ENCODE measurements at places on chromosomes 1 and 21. TPM values are rescaled to one million over a fixed set of nuclear protein-coding genes. Genes with fewer than 3 reads are reported as not detected.

Gene IL19
- polyA plus RNA-seq = not detected

Gene OR2L2
- 0.03 TPM for polyA plus RNA-seq

Gene WDR64
- not detected for polyA plus RNA-seq

Gene MECR
- polyA plus RNA-seq = 38.3 TPM

Gene FAM3B
- not detected for polyA plus RNA-seq

Gene HEYL
- not detected for polyA plus RNA-seq

- H3K36me3 ChIP-seq = no peaks in the 10 kb centered on the region
- no peak overlapping the region for H3K4me3 ChIP-seq
- H3K27me3 ChIP-seq = no peaks in the 10 kb centered on the region
- DNase-seq = no peak
Observed at GRCh38 chr1:224770336-224770693, 154.2 kb downstream of the CNIH3 start.

DNA sequence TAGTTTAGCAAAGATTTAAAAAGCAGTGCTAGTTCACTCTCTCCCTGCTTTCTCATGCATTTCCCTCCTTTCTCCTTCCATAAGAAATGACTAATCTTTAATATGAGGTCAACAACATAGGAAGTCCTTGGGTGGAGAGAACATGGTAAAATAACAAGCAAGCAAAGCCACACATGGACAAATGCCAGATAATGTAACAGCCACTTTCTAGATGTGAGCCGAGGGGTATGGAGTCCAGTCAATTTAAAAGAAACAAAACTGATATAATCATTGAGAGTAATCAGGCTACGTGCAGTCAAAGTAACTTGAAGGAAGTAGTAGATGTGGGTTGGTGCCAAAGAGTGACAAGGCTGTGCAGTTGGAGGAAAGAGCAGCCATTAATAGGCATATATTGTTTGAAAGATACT lies 69.6 kb downstream of the DUSP10 start:
- H3K27me3 ChIP-seq = no peaks in the 10 kb centered on the region
- no peaks in the 10 kb centered on the region for H3K4me1 ChIP-seq
- no peaks in the 10 kb centered on the region for H3K36me3 ChIP-seq
- no peak for DNase-seq
- no peak overlapping the region for H3K4me3 ChIP-seq

- H3K4me3 ChIP-seq = no peak overlapping the region
- H3K27me3 ChIP-seq = no peaks in the 10 kb centered on the region
- H3K27ac ChIP-seq = no peak overlapping the region
- DNase-seq = no peak
Observed at GRCh38 chr21:28932717-28933116, 60.0 kb downstream of the LTN1 start.

- H3K4me1 ChIP-seq = peaks cover 15% of the 10 kb centered on the region
- H3K36me3 ChIP-seq = no peaks in the 10 kb centered on the region
- no peaks in the 10 kb centered on the region for H3K27me3 ChIP-seq
- H3K27ac ChIP-seq = peak within 1 kb of the TSS; percentile 45
Observed at GRCh38 chr1:233613252-233614172, at the start of gene KCNK1. KCNK1 (plus strand) TSS chr1:233614106; CDS start chr1:233614172, 66 bp downstream.

DNA sequence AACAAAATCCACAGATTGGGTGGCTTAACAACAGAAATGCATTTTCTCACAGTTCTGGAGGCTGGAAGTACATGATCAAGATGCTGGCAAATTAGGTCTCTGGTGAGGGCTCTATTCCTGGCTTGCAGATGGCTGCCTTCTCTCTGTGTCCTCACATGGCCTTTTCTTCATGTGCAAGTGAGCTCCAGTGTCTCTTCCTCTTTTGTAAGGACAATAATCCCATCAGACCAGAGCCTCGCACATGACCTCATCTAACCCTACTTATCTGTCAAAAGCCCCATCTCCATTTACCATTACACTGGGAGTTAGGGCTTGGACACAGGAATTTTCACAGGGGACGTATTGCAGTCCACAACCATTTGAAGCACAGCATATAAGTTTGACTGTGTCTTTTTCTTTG lies 181.6 kb downstream of the NEGR1 start:
- H3K27ac ChIP-seq = no peak overlapping the region
- no peaks in the 10 kb centered on the region for H3K36me3 ChIP-seq
- no peak overlapping the region for H3K4me3 ChIP-seq

DNA sequence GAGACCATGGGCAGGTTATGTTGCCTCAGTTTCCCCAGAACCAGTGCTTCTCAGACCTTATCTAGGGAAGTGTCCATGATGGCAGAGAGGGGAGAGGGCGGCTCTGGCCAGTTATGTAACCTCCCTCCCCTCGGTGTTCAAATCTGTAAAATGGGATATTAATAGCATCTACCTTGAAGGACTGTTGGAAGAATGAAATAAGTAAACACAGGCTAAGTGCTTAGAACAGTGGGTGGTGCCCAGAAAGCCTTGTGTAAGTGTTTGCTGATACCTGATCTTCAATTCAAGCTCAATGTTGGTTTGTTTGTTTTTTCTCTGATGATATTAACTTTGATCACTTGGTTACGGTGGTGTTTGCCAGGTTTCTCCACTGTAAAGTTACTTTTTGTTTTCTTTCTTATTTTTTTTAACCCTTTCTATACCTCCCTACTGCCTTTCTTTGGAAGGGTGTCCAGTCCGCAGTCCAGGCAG lies 34.9 kb downstream of the EPHA2 start:
- no peaks in the 10 kb centered on the region for H3K27me3 ChIP-seq
- no peak overlapping the region for H3K4me3 ChIP-seq
- H3K4me1 ChIP-seq = peaks cover 10% of the 10 kb centered on the region
- peaks cover 28% of the 10 kb centered on the region for H3K36me3 ChIP-seq

DNA sequence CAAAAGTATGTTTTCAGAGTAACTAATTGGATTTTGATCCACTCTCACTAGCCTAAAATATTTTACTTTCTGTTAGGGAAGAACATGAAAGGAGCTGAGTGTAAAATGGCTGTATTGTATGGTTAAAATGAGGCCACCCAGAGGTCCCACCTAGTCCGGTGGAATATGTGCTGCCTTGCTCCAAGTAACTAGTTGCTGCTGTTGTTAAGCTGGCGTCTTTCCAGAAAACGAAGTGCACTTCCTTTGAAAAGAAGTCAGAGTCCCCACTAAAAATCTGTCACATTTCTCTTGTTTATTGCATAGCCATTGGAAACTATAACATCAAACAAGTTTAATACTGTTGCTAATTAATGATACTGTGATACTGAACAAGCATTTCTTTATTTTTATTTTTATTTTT lies 3.2 kb downstream of the SLC25A33 start:
- no peak overlapping the region for H3K4me3 ChIP-seq
- peaks cover 7% of the 10 kb centered on the region for H3K4me1 ChIP-seq
- no peak overlapping the region for H3K27ac ChIP-seq

DNA sequence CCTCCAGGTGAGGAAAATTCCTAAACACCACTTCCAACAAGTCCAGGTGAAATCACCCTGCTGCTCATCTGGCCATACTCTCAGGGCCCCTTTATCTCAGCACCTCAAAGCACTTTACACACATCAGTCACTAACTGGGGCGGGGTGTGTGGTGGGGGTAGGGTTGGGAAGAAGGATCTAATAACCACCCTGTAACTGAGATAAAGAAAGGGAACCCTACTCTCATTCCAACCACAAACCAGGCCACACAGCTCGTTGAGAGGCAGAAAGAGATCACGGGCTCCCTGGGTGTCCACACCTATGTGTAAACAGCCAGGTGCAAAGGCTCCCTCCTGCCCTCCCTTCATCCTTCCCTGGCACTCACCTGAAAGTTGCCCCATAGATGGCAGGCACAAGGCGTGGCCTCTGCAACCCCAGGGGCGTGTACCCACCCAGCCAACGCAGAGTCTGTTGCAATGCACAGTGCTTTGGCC lies 20.4 kb downstream of the GPR161 start:
- peaks cover 4% of the 10 kb centered on the region for H3K4me1 ChIP-seq
- no peaks in the 10 kb centered on the region for H3K27me3 ChIP-seq
- H3K36me3 ChIP-seq = peaks cover 14% of the 10 kb centered on the region
- no peak overlapping the region for H3K4me3 ChIP-seq

DNA sequence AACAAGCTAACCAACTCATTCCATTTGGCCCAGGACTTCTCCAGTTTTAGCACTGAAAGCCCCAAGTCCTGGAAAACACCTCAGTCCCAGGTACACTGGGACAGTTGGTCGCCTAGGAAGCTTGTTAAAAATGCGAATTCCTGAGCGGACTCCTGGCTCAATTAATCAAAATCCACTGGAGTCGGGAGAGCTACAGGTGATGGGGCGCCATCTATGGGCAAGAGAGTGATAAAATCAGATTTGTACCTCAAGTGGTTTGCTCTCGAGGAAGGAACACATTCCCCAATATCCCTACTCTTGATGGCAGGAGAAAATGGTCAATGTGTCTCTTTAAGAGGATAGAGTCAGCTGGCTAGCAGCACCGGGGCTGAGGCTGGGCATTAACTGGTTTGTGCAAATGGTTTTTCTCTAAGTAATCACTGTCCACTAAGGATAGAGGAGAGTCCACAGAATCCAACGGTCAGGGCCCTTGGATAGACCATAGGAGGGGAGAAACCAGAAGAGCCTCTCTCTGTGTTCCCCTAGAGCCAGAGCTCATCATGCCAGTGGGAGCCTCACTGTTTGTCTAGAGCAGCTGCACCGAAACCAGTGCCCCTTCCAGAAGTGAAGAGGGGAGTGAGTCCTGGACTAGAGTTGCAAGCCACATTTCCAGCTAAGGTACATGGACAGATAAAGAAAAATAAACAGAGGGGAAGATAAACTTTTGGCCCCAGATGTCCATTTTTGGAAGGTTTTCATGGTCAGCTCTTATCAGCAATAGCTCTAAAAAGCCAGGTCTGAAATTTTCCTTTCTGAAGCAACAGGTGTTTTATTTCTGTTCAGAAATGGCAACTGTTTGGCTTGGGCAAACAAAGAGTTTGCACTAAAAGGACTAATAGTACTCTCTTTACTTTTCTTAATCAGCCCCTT lies 148.5 kb downstream of the TENT5C start:
- peak; percentile 61 for DNase-seq
- H3K36me3 ChIP-seq = no peaks in the 10 kb centered on the region
- peak overlapping the region; percentile 56 for H3K4me3 ChIP-seq

DNA sequence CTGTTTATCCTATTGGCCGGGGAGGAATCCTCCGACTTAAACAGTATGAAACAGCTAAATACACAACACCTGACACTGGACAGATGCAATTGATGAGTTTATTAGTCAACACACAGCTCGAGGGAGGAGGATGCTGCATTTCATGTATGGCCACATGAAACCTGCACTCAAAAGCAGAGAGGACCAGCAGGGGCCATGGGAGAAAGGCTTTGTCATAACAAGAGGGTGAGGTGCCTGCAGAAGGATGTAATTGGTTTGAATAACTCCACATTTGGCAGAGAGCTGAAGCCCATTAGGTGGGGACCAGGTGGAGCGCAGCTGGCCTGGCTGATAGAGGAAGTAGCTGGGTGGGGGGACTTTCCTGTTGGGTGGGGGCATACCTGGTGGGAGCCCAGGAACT lies 599.1 kb downstream of the PTPRU start:
- H3K27ac ChIP-seq = no peak overlapping the region
- H3K4me3 ChIP-seq = no peak overlapping the region
- no peaks in the 10 kb centered on the region for H3K36me3 ChIP-seq
- H3K27me3 ChIP-seq = no peaks in the 10 kb centered on the region
- no peak for DNase-seq

GRCh38 chr1:64687725-64688327 lies 57.0 kb upstream of the RAVER2 start:
- H3K36me3 ChIP-seq = peaks cover 6% of the 10 kb centered on the region
- H3K4me1 ChIP-seq = no peaks in the 10 kb centered on the region
- no peak overlapping the region for H3K27ac ChIP-seq
- no peaks in the 10 kb centered on the region for H3K27me3 ChIP-seq
- H3K4me3 ChIP-seq = no peak overlapping the region

DNA sequence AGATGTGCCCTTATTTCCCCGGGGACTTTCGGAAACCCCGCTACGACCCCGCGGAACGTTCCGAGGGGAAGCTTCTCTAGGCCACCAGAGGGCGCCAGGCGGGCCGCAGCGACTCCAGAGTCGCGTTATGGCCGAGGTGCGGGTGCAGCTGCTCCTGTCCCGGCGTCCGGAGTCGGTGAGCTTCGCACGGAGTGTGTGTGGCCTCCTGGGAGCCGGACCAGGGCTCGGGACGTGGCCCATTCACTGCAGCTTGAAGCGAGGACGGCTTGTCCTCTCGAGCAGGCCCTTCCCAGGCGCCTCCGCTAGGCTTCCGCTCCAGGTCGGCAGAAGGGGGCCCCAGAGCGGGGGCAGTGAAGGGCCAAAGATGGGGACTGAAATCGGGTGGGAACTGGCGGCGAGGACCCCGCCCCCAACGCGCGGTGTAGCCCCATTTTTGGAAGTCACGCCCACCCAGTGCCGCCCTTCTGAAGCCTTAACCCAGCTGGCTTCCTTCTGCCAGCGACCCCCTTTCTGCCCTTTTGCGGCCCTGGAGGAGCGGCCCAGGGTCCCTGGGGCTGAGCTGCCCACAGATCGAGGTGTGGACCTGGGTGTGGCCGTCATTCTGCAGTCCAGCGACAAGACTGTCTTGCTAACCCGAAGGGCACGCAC lies at the start of gene NUDT17:
Gene NUDT17, plus strand, starts transcription at position 117 of the 648 bp plus-strand sequence. Its CDS starts 11 bp downstream, at position 128.
- H3K4me1 ChIP-seq = peaks cover 14% of the 10 kb centered on the region
- H3K27ac ChIP-seq = peak within 1 kb of the TSS; percentile 49
- DNase-seq = peak; percentile 90
- H3K4me3 ChIP-seq = peak within 1 kb of the TSS; percentile 68
- no peaks in the 10 kb centered on the region for H3K27me3 ChIP-seq

DNA sequence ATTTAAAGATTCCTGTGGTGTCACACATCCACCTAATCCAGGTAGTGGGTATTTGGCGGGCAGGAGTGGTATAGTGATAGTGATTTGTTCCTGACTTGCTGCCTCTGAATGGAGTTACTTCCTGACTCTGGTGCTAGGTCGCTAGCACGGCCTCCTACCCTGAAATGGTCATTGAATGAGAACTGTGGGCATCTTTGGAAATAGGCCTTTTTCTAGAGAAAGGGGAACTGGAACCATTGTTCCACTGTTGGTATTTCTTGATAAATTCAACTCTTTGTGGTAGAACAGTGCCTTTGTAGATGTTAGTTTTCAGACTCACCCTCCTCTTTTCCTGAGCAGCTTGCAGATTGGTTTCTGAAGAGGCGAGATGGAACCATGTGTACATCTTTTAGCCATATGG lies 1.5 kb downstream of the QSOX1 start:
- H3K36me3 ChIP-seq = no peaks in the 10 kb centered on the region
- peaks cover 24% of the 10 kb centered on the region for H3K4me1 ChIP-seq
- H3K4me3 ChIP-seq = peak overlapping the region; percentile 49
- DNase-seq = no peak

DNA sequence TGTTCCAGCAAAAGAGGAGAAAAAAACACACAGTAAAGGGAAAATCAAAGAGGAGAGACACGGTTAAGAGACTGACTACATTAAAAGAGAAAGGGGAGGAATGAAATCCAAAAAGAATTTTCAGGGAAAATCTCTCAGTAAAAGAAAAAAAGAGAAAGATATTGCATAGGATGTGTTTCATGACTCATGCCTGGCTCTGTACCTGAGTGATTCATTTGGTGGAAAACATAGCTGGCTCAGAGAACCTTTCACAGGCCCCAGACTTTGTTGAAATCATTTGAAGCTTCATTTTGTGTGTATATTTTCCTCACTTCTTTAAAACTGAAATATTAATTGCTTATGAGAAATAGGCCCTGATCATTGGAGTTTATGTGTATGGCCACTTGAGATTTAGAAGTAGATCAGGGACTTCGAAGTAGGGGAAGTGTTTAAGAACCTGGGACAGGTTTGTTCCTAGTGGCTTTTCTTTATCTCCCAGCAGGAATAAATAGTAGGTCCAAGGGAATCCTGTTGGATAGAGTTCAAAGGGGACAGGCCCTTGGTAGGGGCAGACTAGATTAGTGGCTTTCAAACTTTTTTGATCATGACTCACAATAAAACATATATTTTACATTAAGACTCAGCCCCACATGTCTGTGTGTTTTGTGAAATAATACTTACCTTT lies 239.1 kb upstream of the SGIP1 start:
- DNase-seq = no peak
- H3K27ac ChIP-seq = no peak overlapping the region
- H3K27me3 ChIP-seq = no peaks in the 10 kb centered on the region

All from SK-N-SH (cell line).